ENCODE measurements at places on chromosomes 3 and 15.

- DNase-seq, result no peak
These were observed 264.0 kb upstream of the SLITRK3 start for GRCh38 chr3:165459924-165460835.

DNA sequence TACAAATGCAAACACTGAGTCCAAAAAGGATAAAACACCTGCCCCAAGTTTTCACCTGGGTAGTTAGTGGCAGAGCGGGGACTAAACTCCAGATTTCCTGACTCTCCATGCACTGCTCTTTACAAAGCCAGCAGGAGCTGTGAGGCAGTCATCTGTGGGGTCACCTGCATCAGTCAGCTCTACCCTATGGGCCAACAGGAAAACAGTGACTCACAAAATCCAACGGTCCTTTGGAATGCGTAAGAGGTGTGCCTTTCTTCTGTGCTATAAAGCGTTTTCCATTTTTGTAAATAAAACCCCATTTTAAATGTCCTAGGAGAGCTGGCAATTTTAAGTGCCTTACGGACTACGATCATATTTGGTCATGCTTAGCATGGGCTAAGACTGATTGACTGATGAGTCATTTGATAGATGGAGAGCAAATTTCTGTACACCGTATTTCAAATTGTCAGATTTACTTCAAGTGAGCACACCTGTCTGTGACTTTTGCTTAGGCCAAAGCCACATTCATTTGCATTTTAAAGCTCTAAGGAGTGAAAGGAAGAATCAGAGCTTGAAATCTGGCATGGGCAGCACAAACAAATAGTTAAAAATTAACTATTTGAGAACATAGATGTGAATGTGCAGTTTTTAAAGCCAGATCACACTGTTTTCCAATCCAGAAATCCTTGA is 4.4 kb upstream of the COL8A1 start:
- no peak for DNase-seq

GRCh38 chr3:47581422-47581821 is 2.8 kb upstream of the CSPG5 start:
- no peak for DNase-seq

- no peak for DNase-seq
These were observed 12.6 kb downstream of the OSBPL10 start for GRCh38 chr3:31968369-31968926.

DNA sequence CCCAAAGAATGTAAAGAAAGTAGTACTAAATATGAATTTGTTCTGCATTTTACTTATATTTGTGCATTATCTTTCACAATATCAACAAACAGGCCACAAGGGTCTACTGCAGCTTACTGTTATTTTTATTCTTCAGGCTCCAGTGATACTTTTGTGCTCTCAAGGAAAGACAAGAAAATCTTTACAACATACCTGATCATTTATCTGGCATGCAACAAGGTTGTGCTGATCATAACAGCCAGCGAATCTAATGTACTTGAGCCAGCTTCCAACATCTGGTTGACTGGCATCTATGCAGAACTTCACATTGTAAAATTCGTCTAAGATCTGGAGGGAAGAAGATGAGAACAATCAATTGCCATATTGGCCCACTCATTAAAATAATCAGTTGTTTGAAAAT is 520.0 kb downstream of the MECOM start:
- DNase-seq, result no peak

- DNase-seq, result no peak
These were observed 90.6 kb downstream of the LIPC start for GRCh38 chr15:58522391-58522790.

- DNase-seq, result no peak
These were observed 410.9 kb upstream of the GOLIM4 start for GRCh38 chr3:168506589-168506988.

DNA sequence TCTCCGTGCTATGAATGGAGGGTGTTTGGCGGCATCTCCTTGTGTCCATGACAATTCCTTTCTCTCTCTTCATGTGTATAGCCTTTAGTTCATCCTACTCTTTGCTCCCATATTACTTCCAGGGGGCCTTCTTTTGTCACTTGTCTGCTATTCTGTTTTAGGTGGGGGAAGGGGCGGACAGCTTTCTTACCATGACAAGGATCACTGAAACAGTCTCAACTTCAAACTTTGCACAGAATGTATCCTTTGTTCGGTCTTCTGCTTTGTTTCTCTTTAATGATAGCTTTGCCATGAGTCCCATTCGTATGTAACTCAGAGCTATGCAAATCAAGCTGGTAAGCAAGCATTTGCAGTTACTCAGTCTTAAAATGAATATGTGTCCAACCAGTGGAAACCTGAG is 294.2 kb downstream of the TIGIT start:
- no peak for DNase-seq

DNA sequence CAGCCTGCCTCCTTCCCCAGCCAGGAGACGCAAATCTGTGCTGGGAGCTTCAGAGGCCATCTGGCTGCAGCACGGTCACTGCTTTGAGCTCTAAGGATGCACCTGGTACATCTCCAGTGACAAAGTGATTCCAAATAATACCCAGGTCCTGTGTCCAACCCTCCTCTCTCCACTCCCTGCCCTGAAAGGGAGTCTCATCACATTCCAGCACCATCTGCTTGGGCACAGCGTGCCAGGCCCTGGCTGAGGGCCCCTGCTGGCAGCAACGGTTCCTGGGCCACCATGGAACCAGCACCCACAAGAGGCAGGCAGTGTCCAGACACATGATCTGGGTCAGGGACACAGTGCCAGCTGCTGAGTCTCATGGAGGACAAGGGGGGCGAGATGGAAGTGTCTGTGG is 81.3 kb downstream of the MTHFS start:
- DNase-seq, result no peak

- no peak for DNase-seq
These were observed 606.7 kb downstream of the PDCD6IP start for GRCh38 chr3:34405159-34405558.

GRCh38 chr15:71792521-71792920 is 17.8 kb upstream of the NR2E3 start:
- no peak for DNase-seq

DNA sequence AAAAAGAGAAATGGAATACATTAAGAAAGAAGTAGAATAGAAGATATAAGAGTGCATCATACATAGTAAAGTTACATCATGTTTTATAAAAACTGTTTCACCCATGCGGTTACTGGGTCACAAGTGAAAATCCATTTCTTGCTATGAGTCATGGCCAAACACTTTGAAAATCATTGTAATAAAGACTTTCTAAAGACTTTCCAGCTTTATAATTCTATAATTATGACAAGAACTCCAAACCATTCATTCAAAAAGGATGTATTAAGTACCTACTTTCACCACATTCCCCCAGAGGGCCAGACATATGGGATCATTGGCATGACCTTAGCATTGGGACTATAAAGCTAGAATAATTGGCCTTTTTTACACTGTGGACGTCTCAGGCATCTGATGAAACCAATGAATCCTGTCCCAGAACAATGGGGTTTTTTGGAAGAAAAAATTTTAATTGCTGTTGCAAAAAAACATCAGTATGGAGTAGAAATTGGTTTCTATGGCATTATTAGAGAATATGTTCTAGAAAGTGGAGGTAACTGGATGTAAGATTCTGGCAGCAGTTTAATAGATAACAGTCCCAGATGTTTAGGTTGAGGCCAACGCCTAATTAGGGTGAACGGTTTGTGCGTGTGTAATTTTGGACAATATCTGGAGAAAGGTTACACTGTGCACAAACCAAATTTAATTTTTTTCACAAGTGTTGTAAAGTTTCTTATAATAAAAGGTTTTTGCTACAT is 3.3 kb upstream of the SKIC8 start:
- DNase-seq, result no peak

- DNase-seq, result no peak
These were observed 987 bp downstream of the PRTG start for GRCh38 chr15:55741833-55742497.

DNA sequence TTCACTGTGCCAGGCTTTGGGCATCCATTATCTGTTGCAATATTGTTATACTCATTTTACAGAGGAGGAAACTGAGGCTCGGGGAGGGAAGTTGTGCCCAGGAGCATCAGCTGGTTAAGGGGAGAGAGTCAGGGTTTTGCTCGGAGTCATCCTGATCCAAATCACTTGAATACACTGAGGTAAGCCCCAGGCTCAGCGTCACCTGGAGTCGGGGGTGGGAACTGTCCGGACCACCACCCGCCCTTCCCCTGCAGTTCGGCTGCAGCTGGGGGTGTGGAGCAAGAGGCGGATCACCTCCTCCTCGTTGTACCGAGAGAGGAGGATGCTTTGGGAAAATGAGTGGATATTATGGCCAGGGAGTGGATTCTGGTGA is 646 bp downstream of the HRH1 start:
- no peak for DNase-seq

DNA sequence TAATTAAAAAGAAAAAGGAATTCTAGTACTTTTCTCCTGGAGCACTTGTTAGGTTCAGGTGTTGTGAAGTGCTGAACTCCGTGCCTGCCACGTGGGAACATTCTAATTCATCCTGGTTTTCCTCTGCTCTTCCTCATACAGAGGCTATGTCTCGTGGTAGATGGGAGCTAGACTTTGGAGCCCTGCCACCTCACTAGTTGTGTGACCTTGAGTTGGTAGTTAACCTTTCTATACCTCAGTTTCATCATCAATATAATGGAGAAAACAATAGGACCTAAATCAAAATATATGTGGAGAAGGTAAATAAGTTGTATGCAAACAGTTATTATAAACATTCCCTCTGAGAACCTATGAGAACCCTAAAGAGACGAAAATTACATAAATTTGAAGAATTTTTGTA is 10.6 kb downstream of the ALAS1 start:
- no peak for DNase-seq

GRCh38 chr3:66031102-66031698 is 7.5 kb downstream of the MAGI1 start:
- DNase-seq, result no peak

DNA sequence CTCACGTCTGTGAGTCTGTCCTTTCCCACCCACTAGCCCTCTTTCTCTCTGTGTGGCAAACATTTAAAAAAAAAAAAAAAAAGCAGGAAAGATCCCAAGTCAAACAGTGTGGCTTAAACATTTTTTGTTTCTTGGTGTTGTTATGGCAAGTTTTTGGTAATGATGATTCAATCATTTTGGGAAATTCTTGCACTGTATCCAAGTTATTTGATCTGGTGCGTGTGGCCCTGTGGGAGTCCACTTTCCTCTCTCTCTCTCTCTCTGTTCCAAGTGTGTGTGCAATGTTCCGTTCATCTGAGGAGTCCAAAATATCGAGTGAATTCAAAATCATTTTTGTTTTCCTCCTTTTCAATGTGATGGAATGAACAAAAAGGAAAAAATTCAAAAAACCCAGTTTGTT is 97.7 kb downstream of the GAP43 start:
- DNase-seq, result no peak
